Effector CD8-positive, alpha-beta T cell (primary cell): ENCODE measurements at places on chromosomes 4 and X.

- no peak for DNase-seq
These were observed 154.0 kb downstream of the EVC2 start for GRCh38 chr4:5554376-5554775.

GRCh38 chrX:38578167-38578566 lies 16.8 kb downstream of the TSPAN7 start:
- DNase-seq: no peak

DNA sequence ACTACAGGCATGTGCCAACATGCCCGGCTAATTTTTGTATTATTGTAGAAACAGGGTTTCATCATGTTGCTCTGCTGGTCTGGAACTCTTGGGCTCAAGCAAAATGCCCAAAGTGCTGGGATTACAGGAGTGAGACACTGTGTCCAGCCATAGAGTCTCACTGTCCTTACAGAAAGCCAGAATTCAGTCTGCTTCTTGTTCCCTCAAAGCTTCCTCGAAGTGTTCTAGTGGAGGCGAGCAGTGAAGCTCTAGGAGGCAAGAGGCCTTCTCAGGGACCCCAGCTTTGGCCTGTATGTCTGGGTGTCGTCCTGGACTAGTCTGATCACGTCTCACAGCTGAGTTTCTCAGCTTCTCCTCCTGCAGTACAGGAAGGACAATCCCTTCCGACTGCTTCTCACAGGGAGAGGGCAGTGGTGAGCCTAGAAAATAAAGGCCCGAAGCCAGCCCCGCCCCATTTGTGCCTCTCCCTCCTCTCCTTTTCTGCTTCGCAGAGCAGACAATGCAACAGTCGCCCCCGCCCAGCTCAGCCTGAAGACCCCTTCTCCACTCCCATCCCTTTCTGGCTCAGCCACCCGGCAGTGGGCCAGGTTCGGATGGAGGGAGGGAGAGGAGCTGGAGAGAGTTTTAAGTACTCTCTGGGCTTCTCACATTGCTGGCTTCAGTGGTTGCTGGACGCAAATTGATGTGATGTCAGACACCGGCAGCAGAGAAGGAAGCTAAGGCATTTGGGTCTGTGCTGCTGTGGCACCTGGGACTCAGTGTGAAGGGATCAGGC lies 11.1 kb upstream of the FAM3A start:
- peak; percentile 11 for DNase-seq

- no peak for DNase-seq
These were observed 155.8 kb downstream of the ANTXR2 start for GRCh38 chr4:79917246-79917645.

- no peak for DNase-seq
These were observed 98.1 kb downstream of the ADGRL3 start for GRCh38 chr4:61298178-61298740.

DNA sequence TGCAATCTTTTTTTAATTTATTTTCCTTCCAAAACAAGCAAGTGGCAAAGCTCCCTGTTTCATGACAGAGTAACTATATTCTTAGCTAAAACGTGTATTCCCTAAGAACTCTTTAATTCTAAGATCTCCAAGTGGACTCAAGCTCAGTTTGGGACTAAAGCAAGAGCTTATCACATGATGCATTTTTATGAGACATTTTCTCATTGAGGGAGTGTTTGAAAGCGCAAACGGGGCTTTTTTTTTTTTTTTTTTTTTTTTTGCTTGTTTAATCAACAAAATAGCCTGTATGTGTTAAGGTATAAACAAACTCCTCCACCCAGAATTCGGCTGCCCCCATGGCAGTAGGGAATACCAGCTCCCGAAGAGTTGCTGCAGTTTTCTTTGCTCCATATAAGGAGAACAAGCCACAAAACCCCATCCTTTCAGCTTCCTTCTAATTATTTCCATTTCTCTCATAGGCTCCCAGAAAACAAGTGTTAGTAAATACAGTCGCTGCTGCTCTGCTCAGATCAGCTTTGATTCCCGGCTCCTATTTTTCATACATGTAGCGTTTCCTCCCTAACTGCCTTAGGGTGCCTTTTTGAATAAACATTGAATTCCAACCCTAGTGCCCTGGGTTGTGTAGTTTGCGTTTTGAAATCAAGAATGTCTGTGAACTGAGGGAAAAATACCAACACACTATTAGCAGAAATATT lies 669 bp upstream of the PPARGC1A start:
- DNase-seq: no peak

- no peak for DNase-seq
These were observed 51.6 kb upstream of the HTR2C start for GRCh38 chrX:114532111-114532805.

DNA sequence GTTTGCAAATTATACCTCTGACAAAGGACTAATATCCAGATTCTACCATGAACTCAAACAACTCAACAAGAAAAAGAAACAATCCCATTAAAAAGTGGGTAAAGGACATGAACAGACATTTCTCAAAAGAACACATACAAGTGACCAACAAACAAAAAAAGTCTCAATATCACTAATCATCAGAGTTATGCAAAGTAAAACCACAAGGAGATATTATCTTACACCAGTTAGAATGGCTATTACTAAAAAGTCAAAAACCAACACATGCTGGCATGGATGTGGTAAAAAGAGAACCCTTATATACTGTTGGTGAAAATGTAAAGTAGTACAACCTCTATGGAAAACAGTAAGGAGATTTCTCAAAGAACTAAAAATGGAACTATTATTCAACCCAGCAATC lies 234.4 kb downstream of the NKX6-1 start:
- DNase-seq: no peak

DNA sequence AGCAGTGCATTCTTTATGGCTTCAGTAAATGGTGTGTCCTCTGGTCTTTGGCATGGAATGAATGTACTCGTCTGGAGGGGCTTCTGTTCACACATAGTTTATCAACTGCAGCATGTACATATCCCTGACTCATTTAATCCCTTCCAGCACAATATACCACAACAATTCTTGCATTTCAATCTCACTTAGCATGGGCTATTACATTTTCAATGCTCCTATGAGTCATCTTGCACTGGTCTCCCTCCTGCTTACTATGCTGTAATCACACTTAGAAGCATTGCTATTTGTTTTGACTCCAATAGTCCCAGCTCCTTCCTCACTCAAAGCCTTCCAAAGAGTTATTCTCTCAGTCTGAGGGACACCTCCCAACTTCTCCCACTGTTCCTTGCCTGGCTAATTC lies 180.9 kb upstream of the NUDT10 start:
- no peak for DNase-seq

DNA sequence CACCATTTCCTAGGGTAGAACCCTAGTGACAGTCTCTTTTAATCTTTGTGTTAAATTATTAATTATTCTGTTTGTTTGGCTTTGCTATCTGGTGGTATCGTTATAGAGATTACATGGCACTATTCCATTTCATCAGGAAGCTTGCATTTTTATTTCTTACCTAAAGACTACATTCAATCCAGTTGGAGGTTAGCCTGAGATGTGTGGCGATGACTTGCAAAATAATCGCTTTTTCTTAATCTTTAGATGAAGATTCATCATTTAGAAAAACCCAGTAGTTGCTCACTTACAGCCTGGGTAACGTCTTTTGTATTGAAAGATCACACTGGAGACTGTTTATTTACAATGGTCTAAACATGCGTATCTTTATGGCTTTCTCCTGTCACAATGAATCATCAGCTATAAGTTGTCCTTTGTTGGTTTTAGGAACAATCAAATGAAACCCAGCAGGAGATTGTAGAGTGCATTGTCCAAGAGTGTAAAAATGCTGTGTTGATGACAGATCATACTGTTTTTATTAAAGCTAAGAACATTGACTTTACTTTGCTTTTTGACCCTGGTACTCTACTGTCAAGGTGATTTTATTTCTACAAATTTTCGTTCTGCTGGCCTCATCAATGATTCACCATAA lies 281.7 kb upstream of the PITX2 start:
- DNase-seq: no peak

GRCh38 chr4:18439311-18439710 lies 417.8 kb upstream of the LCORL start:
- no peak for DNase-seq

GRCh38 chr4:190020790-190021717 lies 6.0 kb downstream of the FRG2 start:
- no peak for DNase-seq

DNA sequence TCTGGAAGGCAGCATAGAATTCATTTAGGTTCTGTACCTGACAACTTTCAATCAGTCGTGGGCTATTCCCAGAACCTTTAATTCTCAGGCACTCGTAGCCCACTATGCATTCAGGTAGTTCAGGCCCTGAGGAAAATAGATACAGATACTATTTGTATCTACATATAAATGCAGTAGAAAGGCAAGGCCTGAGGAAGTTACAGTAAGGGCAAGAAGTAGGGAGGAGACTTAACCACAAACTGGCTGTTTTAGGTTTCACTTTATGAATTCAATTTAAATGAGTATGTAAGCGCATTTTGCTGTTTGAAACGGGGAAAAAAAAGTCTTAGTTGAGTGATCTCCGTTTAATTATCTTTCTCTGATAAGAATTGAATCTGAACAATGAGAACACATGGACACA lies 529.4 kb upstream of the ATOH1 start:
- no peak for DNase-seq

DNA sequence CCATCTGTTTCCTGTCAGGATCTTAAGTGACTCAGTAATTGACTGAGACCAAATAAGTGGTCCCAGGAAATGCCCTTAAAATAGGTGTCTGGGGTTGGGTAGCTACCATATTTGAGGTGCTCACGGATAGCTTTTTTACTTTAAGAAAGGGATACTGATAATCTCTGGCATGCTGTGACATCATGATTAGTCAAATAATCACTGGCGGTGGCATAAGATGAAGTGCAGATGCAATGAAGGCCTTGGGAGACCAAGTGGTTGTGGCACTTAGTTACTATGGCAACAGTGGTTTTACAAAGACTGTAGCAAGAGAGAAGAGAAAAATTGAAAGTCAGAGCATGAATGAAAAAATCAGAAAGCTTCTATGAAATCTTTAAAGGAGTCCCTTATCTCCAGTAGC lies 114.5 kb upstream of the SLIT2 start:
- no peak for DNase-seq

- DNase-seq: no peak
These were observed 74.9 kb downstream of the MAB21L2 start for GRCh38 chr4:150656891-150657290.

GRCh38 chr4:137711502-137711901 lies 179.2 kb upstream of the PCDH18 start:
- DNase-seq: no peak

DNA sequence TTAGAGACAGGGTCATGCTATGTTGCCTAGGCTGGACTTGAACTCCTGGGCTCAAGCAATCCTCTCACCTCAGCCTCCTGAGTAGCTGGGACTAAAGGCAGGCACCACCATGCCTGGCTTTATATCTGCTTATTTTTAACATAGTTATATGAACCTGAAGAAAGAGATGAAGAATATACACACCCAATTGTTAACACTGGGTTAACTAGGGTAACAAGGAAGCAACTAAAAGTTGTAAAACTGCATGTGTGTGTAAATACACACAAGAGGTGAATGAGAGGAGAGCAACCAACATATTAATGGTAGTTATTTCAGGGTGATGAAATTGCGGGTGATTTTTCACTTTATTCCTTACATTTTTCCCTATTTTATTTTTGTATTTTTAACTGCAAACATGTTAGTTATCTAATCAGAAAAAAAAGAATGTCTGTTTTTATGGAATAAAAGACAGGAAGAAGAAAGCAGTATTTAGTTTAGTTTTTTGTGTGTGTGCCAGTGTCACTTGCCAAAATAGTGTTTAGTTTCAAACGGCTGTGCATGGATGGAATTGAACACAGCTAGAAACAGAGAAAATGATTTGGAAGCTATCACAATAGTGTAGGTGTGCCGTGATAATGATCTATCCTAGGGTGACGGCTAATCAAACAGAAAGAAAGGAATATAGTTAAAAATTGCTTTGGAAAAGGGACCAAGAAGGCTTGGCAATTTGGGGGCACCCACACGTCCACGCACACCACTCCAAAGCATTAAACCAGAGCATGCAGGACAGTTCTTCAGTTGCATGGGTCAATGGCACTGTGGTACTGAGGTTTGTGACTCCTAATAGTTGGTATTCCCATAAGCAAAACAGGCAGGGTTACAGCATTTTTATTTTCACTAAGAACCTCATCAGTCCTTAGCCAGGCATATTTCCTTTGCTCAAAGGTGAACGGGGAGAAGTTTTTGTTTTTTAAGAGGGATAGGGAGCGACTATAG lies 89.1 kb upstream of the KLHL13 start:
- no peak for DNase-seq

- no peak for DNase-seq
These were observed 63.3 kb downstream of the AFAP1 start for GRCh38 chr4:7876201-7876875.
